ENCODE measurements at places on chromosomes 16 and 17. TPM values are rescaled to one million over a fixed set of nuclear protein-coding genes. Genes with fewer than 3 reads are reported as not detected.

Gene CA10
- total RNA-seq, result not detected

Gene KCNJ18
- total RNA-seq, result not detected

Gene KDM6B
- total RNA-seq, result 163 TPM

Gene COL1A1
- 1.2 TPM for total RNA-seq

Gene KRTAP2-1
- not detected for total RNA-seq

GRCh38 chr16:49056546-49056945 lies 225.1 kb downstream of the CBLN1 start:
- no peak for DNase-seq

DNA sequence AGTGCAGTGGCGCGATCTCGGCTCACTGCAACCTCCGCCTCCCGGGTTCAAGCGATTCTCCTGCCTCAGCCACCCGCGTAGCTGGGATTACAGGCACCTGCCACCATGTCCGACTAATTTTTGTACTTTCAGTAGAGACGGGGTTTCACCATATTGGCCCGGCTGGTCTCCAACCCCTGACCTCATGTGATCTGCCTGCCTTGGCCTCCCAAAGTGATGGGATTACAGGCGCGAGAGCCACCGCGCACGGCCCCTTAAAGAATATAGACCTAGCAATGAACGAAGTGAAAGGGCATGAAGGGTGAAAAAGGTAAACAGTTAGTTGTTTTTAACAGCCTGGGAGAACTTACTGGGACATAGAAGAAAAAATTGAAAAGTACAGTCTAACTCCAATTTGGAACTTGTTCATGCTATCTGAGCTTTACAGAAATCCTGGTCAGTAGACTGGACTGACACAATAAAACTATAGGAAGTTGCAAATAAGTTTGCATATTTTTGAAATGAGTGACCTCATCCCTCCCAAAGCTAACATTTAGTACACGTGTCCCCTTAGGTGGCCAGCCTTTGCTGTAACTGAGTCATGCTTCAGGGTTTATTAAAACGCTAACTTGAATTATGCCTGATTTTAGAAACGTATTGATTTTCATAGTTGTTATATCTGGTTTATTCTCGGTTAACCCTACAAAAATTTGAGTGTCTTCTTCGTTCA lies 1.8 kb downstream of the COG1 start:
- no peak for DNase-seq

DNA sequence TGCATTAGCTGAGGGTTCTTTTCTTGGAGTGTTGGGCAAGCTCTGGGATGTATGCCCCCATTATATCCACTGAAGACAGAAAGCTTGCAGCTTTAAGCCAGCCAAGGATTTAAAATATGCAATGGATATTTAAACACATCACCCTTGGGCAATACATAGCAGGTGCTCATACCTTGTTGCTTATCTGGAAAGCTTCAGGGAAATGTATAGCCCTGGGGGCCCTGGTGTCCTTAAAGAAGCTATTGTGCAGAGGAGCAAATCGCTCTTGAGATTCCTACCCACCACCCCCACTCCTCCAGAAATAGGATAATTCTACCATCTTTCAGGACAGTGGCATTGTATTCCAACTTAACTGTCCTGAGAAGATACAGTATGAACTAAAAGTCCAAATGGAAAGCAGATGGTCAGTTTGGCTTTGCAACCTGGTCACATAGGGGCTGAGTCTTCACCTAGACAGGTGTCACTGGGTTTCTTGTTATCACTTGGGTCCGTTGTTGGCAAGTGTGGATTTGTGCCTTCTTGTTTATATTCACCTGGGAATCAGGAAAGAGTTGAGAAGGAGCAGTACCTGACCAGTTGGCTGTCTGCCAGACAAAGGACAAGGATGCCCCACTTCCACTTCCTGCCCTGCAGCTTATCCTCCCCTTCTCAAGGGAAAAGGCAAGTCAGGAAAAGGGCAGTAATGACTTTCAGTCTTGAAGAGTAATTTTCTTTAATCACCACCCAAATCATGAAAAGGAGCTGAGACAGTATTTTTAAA lies 3.4 kb downstream of the ANKRD40CL start:
- DNase-seq, result no peak

GRCh38 chr16:29903590-29903989 lies 3.3 kb downstream of the ASPHD1 start:
- no peak for DNase-seq

Gene FOXK2
- total RNA-seq, result 97.7 TPM

GRCh38 chr16:53846971-53847370 lies 143.0 kb downstream of the FTO start:
- DNase-seq, result no peak

Gene TEKT3
- not detected for total RNA-seq

DNA sequence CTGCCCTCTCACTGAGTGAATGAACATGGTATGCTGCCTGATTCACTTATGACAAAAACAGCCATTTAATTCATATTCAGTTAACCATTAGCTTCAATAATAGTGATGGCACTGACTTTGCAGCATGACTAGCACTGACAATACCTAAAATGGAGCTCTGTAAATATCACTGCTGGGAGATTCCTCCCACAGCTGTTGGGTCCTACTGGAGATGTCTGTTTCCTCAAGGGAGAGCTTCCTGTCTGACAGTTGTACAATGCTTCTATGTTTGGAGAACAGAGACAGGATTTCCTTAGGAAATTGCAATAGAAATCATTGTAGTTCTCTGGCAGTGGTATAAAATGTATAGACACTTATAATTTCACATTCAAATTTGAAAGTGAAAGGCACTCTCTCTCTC lies 695.9 kb upstream of the CDH8 start:
- DNase-seq, result no peak

- no peak for DNase-seq
Observed at GRCh38 chr17:2735896-2736295, 13.6 kb downstream of the CCDC92B start.

DNA sequence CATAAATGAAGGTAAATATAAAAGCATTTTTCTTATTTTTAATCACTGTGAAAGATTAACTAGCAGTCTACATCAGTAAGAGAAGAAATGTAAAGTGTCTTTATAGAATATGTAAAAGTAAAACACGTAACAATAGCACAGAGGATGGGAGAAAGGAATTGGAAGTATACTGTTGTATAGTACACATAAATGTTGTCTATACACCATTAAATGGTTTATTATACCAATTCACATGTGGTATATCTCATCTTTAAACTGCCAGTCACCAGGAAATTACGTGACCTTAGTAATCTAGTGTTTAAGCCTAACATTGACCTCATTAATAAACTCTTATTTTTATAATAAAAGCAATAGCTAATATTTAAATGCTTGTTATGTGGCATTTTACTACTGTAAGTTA lies 87.4 kb downstream of the USP32 start:
- DNase-seq, result no peak

Gene MYO1D
- total RNA-seq, result 12.1 TPM

Gene CRYM
- total RNA-seq, result not detected

Gene CDH5
- total RNA-seq, result not detected

- peak; percentile 8 for DNase-seq
Observed at GRCh38 chr17:17416007-17416399, 60.8 kb upstream of the MED9 start.

DNA sequence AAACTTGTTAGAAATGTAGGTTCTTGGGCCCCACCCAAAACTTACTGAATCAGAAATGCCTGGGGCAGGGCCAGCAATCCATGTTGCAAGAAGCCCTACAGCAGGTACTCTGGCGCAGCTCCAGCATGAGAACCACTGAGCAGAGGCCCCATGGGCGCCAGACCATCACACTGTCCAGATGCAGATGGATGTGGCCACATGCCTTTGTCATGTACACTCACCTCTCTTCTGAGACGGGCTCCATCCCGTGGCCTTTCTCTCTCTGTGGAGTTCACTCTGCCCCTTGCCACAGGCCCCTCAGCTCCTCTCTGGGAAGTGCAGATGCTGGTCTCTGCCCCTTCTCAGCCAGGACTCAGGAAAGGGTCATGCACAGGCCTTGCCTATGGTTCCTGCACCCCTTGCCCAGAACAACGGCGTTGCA lies 2.3 kb upstream of the CCNF start:
- no peak for DNase-seq

DNA sequence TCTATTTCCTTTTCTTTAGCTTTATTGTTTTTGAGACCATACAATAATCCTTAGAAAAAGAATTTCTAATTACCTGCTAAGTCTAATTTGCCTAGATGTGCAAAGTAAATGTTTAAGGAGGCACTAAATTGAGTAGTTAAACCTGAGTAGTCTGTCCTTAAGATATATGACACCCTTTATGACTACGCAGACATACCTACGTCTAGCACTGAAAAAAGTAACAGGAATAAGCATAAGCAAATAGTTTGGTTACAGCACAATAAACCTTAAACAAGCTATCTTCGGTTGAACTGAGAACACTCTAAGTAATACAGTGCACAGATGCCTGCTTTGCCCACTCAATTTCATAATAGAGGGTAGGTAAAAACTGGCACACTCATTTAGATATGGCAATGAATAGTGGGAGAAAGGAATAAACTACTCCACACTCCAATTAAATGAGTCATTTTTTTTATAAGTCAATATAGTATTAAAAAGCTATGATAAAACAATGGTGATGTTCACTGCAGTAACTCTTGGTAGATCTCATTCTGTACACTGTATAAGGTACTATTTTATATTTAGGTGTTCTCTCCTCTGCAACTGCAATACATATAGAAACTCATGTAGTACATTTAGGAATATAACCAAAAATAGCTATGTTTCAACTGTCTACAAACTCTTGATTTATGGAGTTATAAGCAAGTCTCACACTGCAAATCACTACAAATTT lies 19.7 kb upstream of the INTS2 start:
- no peak for DNase-seq

GRCh38 chr17:12983991-12984884 lies 33.6 kb downstream of the ELAC2 start:
- no peak for DNase-seq

Gene ENGASE
- total RNA-seq, result 46.6 TPM

Gene APOBR
- 3.5 TPM for total RNA-seq

GRCh38 chr17:8941520-8941919 lies 24.0 kb downstream of the PIK3R5 start:
- DNase-seq, result peak; percentile 68

DNA sequence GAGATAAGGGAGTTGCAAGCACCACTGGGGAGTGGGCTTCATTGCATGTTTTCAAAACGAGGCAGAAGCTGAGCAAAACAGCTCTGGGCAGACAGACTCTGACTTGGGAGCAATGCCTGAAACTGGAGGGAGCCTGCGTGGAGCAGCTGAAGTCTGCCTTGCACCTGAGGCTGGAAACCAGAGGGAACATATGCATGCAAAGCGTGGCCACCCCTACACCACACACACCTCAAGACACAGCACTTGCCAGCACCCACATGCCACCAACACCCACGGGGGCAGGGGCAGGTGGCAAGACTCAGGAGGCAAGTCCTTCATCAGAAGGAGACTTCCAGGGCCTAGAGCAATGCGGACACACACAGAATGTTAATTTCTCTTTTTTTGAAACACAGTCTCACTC lies 45.8 kb downstream of the COTL1 start:
- no peak for DNase-seq

GRCh38 chr17:44559634-44560554 lies 2.6 kb downstream of the FZD2 start:
- no peak for DNase-seq

- no peak for DNase-seq
Observed at GRCh38 chr17:21239680-21240368, 13.4 kb downstream of the NATD1 start.

DNA sequence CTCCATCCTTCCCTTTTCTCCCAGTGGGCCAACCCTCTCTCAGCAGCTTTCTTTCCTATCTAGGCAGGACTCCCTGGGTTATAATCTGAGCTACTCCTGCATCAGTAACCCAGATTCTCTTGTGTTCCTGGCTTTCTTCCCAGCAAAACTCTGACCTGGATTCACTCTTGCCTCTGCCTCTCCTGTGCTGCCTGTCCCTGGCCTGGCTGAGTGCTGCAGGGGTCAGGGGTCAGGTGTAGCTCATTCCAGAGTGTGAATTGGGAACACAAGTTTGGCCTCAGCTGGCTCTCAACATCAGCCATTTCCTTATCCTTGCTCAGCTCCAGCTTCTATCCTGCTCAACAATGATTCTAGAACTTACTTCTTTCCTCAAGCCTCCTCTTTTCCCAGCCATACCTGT lies 2.5 kb upstream of the ST6GALNAC2 start:
- DNase-seq, result no peak

- peak; percentile 68 for DNase-seq
Observed at GRCh38 chr17:82228278-82228841, 482 bp upstream of the SLC16A3 start.

DNA sequence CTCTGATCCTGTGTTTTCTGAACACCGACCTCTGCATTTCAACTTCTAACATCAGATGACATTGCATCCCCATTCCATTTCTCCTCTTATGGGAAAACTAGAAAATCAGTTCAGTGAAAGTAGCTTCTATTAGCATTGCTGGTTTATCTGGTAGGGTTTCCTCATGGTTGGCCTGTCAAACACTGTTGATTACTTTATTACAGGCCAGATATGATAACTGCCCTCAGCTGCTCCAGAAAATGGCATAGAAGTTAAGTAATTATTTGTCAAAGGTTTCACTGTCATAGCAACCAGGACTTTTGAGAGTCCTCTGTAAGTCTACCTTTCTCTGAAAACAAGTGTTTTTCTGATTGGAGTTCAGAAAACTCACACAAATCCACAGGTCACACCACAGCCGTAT lies 3.0 kb downstream of the GFOD2 start:
- DNase-seq, result no peak

DNA sequence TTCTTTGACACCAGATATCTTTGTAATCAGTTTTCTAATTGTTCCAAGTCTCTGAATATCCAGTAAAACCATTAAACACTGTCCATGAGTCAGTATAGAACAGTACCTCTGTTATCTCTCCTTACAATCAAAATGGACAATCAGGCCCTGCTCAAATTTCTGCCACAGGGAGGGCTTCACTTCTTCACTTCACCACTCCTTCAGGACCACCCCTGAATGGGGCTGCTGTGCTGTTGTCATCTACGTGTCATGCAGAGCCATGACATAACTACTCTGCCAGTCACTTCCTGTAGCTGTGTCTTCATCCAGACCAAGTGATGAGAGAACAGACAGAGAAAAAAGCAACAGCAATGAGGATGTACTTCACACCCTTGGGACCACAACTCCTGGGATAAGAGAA lies 116.9 kb downstream of the TANC2 start:
- no peak for DNase-seq

- DNase-seq, result no peak
Observed at GRCh38 chr17:48787828-48788227, 29.2 kb downstream of the TTLL6 start.

Data from activated T-helper 1 cell treated with anti-CD3 and anti-CD28 coated beads, Interleukin-12 subunit alpha, Interleukin-12 subunit beta, Interleukin-2, Interleukin-4 antibody, amounts not matched to agents 30 ng/mL and 10 ng/mL and 1 ng/mL, durations not matched to agents 14 hours and 24 hours and 36 hours (primary cell).